ENCODE measurements at places on chromosomes 2 and 18.

DNA sequence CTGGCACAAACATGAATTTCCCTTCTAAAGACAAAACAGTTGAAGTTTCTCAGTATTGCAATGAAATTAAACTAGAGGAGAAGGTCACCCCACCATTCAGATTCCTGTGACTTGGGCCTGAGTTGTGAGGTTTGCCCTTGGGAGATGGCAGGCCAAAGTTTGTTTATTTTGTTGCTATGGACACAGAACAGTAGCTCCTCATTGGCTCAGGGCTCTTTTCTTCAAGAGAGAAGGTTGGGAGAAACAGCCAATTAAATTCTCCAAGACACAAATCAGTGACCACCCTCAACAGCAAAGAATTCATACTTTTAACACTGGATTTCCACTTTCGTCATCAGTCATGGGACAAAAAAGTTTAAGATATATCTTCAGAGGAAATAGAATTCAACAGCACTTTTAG lies at the start of gene FLACC1:
Gene FLACC1 (minus strand): TSS at position 125 of the 400 bp plus-strand sequence. CDS start 5,941 bp downstream, outside the sequence.
- DNase-seq, result no peak

DNA sequence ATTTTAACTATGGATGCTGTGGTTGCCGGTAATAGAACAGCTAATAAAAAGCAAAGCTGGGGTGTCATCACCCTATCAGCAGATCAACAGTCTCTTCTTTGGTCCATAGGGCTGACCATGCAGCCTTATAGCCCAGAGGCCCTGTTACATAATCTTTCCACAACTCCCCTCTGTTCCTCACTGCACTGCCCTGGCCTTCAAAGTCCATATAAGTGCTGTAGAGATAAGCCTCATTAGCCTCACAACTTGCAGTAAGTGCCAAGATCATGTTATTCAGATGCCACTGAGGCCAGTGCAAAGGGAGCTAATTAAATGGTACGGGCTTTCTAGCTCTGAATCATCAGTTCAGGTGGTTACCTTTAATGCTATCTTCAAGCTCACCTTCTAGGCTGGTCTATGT lies 89.7 kb upstream of the CXCR4 start:
- no peak for DNase-seq

DNA sequence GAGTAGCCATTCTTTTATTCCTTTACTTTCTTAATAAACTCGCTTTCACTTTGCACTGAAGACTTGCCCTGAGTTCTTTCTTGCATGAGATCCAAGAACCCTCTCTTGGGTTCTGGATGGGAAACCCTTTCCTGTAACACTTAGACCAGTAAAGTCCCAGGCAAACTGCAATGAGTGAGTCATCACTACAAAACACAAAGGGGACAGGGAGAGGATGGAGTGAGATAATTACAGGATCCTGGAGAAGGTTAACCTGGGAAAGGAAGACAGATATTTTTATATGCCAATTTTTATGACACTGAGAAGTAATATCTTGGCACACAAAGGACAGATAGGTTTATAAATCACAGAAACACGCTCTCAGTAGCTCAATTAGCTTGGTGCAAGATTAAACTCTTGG lies 48.7 kb downstream of the EHD3 start:
- no peak for DNase-seq

GRCh38 chr18:21257386-21257785 lies 15.4 kb downstream of the GREB1L start:
- no peak for DNase-seq

- DNase-seq, result no peak
Measured at GRCh38 chr2:172106108-172106961, 3.6 kb upstream of the DLX2 start.

DNA sequence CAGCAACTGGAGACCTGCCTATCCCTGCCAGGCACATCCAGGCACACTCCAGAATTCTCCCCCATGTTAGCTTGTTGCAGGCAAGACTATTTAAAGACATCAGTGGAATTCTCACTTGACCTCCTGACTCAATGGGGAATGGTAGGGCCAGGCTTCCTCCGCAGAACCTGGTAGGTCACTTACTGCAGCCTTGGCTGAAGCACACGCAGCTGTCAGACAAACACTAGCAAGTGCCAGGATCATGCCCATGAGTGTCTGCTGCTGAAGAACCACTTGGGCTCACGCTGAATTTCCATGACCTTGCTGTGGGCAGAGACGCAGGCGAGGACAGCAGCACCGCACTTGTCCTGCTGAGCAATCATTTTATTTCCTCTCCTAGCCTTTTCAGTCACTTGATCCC lies 3.2 kb downstream of the LRRC30 start:
- DNase-seq, result no peak

DNA sequence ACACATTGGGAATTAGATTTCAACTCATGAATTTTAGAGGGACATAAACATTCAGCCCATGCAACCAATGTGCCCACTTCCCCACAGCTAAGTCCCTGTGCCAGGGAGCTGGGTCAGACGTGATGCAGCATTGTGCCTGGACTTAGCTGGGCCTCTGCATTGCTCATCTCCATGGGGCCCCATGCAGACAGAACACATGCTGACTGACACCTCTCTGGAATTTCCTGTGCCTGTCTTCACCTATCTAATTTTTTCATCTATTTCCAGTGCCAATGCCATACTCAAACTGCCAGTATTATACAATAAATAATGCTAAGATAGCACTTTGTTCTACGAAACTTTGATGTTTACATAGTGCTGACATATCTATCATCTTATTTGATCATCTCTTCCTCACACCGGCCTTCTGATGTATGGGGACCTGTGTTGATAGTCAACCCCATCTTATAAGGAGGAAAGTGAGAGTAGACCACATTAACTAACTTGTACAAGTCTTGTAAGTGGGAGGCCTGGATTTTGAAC lies 92.2 kb downstream of the CDC42EP3 start:
- DNase-seq, result no peak

DNA sequence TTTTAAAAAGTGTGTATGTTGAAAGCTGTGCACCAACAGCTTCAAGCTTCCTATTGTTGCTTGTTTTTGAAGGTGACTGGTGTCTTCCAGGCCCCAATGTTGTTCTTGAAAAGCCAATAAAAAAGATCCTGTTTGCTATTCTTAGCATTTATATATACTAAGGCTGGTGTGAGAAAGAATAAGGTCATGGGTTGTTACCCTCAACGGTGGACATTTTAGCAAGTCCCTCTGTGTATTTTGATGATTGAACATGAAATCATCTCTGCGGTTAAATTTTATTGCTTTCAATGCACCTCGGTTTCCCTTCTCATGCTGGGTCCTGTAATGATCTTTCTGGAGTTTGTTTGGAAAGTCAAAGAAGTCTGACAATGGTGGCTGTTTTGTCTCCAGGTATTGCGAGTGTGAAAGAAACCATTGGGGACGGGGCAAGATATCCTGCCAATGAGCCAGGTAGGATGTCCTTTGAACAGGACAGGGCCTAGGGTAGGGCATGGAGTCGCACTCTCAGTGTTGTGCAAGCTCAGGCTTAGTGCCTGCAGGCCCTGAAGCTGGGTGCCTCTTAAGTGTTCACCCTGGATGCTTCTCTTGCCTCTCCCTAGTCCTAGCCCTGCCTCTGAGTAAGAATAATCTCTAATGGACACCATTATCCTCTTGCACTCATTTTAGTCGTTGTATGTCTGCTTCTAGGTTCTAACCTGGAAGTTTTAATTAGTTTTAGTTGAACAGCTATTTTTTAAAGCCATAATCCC lies 16.0 kb upstream of the KLF7 start:
- DNase-seq, result no peak

DNA sequence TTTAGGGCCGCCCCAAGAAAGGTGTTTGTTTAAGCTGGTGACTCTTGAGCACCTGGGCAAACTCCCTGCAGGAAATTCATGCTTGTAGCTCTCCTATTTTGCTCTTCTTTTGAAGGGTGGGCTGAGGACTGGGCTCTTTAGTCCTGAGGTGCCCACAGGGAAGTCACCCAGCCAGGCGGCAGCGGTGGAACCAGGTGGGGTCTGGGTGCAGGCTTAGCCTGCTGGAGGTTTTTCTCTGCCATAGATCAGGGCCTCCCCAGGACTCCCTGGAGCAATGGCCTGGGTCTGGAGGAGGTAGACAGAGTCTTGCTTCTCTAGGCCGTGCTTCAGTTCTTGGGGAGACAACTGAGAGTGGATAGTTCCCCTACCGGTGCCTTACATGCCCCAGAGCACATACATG lies 99.9 kb downstream of the CLIP4 start:
- no peak for DNase-seq

DNA sequence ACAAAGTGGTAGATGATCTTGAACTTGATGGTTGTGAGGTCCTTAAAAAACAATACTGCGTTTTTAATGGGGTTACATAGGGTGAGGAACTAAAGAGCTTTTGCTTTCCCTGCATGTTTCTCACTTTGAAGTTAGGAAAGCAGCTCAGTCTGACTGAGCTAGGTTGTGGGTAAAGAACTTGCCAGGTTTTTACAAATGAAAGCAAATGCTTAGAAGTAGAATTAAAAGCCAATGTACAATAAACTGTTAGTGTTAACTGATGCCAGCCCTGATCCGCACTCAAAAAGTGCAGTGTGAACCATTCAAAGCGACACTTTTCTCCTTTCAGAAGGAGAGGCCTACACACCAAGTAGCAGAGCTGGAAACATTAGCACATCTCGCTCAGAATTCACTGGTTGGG lies 270.3 kb downstream of the AGPS start:
- no peak for DNase-seq

GRCh38 chr18:45328811-45329210 lies 286.5 kb upstream of the SLC14A2 start:
- no peak for DNase-seq

DNA sequence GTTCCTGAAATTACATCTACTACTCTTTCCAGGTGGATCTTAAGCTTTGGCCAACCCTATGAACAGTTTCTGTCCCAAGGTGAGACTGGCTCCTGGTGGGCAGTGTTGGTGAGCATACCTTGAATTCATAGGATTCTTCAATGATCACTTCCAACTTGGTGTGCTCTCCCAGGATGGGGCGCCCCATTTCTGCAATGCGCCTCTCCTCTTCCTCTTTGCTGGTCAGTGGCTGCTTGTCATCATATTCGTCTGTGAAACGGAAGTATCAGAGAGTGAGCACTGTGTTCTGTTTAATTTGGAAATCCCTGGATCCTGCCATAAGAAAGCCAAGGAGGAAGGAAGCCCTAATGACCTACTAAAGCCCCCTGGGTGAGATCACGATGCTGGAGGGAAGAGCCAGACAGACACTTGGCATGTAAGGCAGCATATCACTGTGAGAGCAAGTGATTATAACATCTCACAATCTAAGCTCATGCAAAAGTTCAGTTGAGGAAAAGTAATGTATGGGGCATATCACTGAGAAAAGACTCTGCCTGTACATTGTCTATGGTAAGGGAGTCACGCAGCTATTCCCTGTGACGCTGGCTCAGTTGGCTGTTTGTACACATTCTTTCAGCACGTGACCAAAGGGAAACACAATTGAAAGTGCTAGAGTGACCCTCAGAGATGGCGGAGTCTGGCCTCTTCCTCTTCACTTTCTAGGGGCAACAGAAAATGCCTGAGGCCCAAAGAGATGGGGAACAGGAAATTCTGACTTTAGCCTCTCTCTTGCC lies 287.0 kb downstream of the SLC8A1 start:
- DNase-seq, result no peak

GRCh38 chr2:143572421-143572820 lies 443.2 kb downstream of the ARHGAP15 start:
- no peak for DNase-seq

DNA sequence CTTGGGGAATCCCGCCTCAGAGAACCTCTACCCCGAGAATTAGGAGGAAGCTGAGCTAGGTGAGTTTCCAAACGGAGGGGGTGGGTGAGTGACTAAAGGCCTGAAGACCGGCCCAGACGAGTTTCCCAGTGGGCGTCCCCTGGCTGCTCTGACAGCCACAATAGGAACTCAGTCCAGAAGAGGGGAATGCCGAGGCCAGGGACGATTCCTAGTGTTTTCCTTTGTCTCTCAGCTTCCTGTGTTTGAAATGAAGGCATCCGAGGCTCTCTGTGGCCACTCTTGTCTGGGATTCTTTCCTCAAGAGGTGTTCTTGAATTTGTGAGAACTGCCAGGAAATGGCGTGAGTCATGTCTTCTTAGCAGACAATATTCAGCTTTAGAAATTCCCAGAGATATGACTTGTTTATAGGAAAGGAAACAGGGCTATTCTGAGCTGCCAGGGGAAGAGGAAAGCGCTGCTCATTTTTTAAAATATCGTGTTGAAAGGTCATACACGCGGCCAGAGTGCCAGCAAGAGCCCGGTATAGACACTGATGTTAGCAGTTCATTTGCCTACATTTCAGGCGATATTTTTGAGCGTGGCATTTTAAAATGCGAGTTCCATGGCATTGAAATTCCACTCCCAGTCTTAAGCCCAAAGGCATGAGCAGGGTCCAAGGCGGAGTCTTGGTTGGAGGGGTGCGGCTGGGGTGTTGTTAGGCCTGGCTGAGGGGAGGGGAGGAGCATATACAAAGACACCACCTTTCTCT lies 169.1 kb upstream of the KLF7 start:
- no peak for DNase-seq

DNA sequence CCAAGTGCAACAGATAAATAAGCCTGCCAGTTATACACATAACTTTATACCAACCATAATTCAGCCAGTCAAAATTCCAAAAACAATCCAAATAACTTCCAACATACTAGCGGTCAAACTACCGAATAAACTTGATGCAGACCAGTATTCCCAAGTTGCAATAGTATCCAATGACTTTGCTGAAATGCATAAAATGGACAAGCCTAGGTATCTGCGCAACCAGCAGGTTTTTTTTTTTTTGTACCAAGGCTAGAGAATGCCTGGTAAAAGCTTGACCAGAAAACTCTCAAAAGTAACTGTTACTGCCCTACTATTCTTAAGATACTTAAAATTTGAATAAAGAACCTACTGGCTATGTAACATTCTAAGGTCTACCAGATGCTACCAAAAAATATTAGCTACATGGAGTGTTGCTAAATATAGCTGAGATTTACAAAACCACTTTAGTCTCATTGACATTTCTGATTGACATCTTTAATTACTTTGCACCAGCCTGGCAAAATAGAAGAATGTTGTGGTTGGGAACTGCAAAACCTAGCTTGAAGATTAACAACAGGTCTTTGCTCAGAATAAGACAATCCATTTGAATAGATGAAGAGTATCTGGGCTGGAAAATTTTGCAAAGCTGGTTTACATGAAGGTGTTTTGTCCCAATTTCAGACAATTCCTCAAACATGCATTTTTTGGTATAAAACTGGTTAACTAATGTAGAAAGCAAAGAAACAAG lies 7.3 kb downstream of the SRSF7 start:
- DNase-seq, result no peak

GRCh38 chr18:26215247-26215970 lies 10.8 kb upstream of the TAF4B start:
- peak; percentile 13 for DNase-seq

DNA sequence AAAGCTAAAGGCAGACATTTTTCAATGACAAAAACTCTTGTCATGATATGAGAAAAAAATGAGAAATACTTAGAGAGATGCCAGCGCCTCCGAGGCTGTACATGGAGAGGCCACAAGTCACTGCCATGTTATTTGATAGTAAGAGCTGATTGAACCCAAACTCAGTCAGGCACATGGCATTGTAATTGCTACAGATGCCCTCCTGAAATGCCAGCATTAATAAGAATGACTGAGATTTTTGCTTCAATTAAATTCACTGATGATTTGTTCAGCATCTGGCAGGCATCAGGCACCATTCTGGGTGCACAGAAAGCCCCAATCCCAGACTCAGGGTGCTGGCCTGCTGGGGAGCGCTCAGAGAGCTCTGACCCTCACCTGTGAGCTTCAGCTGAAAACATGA lies 129.0 kb upstream of the PXDN start:
- DNase-seq, result no peak
